ENCODE measurements at places on chromosomes 7 and 10. TPM values are rescaled to one million over a fixed set of nuclear protein-coding genes. Genes with fewer than 3 reads are reported as not detected.

NEUROG3 gene
- not detected for polyA plus RNA-seq

ARL4A gene
- polyA plus RNA-seq = 151 TPM

FAM185A gene
- polyA plus RNA-seq = 18.1 TPM

DENND2A gene
- 0.99 TPM for polyA plus RNA-seq

HHEX gene
- not detected for polyA plus RNA-seq

CDNF gene
- polyA plus RNA-seq = 0.27 TPM

THNSL1 gene
- polyA plus RNA-seq = 21.8 TPM

MMP21 gene
- polyA plus RNA-seq = not detected

SPDYE11 gene
- 1.4 TPM for polyA plus RNA-seq

AKR1C3 gene
- 8.9 TPM for polyA plus RNA-seq

NUTM2A gene
- not detected for polyA plus RNA-seq

NODAL gene
- 0.99 TPM for polyA plus RNA-seq

All from Purkinje cell (primary cell).